ENCODE measurements at places on chromosomes 7 and 10.

DNA sequence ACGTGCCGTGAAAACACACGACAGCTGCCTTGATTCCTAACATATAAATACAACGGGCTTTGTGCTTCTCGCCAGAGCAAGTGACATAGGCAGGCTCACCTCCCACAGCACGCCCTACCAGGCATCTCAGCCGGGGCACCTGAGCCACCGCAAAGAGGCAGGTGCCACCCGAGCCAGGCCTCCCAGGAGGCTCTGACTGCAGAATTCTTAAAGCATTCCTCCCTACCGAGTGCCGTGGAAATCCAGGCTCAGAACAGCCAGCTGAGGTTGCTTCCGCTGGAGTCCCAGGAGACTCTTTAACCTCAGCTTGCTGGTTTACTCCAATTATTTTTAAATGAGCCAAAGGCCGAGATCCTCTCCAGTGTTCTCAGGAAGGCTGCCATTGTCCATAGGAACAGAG, 206.5 kb downstream of the USP6NL start:
- DNase-seq = no peak

- DNase-seq = peak; percentile 62
Observed at GRCh38 chr10:69957886-69958555, 94.6 kb upstream of the MACROH2A2 start.

- peak; percentile 13 for DNase-seq
Observed at GRCh38 chr7:158407581-158408317, 179.9 kb downstream of the PTPRN2 start.

GRCh38 chr7:18505870-18506460, 10.4 kb downstream of the HDAC9 start:
- DNase-seq = peak; percentile 67

DNA sequence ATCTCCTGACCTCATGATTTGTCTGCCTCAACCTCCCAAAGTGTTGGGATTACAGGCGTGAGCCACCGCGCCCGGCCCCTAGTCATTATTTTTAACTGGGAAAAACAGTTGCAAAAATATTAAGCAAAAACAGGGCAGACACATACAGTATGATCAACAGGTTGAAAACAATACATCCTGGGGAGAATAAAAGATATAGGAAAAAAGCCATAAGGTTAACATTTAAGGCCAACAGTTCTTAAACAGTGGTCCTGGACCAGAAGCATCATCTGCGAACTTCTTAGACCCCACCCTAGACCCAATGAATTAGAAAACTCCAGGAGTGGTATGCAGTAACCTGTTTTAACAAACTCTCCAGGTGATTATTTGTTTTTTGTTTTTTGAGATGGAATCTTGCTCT, 6.5 kb downstream of the UBE2H start:
- no peak for DNase-seq

- DNase-seq = peak; percentile 19
Observed at GRCh38 chr7:36153571-36154097, 580 bp downstream of the EEPD1 start.

DNA sequence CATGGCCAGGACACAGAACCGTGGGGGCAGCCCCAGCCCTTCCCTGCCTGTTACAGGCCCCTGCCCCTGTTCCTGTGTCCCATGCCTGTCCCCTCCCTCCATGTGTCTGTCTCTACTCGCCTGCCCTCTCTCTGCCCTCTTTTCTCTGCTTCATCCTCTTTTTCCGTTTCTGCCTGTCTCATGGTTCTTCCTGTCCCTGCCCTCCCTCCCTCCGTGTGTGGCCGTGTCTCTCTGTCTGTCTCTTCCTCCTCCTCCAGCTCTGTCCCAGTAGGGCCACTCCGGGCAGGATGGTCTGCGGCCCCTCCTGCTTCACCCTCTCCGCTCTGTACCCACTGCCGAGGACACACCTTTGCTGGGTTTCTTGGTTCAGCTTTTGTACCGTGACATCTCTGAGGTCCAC, 137.4 kb downstream of the FAM53B start:
- no peak for DNase-seq

DNA sequence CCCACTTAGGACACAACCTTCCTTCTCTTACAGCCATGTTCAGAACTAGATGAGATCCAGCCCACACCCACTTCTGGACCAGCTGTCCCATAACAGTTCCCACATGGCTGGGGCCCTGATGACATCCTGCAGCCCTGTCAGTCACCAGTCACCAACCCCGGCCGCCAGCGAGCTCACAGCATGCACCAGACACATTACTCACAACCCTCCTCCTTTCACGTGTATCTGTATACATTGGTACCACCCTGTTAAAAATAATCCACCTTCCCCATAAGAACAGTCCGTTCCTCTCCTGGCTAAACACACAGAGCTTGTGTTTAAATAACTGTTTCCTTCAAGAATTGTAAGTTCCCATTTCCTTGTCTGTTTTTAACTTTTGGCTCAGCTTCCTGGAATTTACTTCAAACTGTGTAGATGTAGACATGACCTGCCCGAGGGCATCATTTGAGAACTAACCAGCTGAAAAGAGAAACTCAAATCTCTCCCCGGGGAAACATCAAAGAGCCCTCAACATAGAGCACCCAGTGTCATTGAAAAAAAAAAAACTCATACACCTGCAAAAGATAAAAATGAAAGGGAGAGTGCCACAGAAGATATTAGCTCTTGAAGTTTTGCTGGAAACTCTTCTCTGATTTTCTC, 26.0 kb upstream of the PRLHR start:
- no peak for DNase-seq

DNA sequence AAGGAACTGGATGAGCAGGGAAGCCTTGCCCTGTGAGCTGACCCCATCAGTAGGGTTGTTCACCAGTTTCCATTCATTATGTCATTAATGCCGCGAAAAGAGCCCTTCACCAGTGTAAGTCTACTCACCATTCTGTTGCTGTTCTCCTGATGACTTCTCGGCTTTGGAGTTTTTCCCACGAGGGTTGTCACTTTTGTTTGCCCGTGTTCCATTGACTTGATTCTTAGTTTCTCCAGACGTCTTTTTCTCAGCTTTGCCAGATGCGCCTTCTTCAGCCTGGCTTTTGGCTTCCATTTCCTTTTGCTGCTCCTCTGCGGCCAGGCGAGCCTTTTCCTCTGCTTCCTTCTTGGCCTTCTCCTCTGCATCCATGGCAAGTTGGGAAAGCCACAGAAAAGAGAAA, 128.8 kb downstream of the PPP1R17 start:
- no peak for DNase-seq

DNA sequence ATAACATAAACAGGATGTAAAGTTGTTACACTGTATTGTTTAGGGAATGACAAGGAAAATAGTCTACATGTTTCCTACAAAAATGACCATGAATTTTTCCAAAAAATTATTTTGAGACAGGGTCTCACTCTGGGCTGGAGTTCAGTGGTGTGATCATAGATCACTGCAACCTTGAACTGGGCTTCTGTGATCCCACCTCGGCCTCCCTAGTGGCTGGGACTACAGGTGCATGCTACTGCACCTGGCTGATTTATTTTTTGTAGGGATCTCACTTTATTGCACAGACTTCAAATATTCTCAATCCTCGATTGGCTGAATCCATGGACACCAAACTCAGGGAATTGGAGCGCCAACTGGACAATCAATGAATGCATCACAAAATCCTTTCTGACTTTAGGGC, 6.6 kb downstream of the CHCHD2 start:
- DNase-seq = no peak

DNA sequence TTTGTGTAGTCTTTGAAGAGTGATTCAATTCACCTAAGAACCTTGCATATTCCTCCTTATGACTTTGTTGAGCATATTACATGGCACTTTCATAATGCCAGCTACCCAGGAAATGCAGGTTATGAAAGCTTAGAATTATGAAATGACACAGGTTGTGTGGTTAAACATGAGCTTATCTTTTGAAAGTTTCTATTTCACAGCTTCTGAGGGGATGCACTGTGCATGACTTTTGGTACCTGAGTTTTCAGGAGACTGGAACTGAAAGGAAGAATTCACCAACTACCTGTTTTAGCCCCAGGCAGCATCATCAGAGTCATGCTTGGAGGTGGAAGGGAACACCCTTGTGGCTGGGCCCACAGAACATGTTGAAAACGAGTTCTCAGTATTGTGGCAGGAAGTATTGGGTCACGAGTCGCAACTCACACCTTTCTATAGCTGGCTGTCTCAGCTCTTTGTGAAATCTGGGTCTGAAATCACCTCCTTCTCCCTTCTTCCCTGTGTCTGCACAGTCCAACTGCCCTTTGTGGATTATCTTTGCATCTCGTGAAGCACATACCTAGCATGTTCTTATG, 228.2 kb downstream of the PTEN start:
- DNase-seq = no peak

- peak; percentile 65 for DNase-seq
Observed at GRCh38 chr7:94509264-94509886, at the start of gene CASD1. TSS of gene CASD1 (plus strand) at chr7:94509809. CDS start at chr7:94510085, 276 bp downstream.

- no peak for DNase-seq
Observed at GRCh38 chr10:104613406-104613805, 27.7 kb upstream of the SORCS3 start.

- DNase-seq = no peak
Observed at GRCh38 chr7:1388021-1388702, 71.1 kb downstream of the MICALL2 start.

DNA sequence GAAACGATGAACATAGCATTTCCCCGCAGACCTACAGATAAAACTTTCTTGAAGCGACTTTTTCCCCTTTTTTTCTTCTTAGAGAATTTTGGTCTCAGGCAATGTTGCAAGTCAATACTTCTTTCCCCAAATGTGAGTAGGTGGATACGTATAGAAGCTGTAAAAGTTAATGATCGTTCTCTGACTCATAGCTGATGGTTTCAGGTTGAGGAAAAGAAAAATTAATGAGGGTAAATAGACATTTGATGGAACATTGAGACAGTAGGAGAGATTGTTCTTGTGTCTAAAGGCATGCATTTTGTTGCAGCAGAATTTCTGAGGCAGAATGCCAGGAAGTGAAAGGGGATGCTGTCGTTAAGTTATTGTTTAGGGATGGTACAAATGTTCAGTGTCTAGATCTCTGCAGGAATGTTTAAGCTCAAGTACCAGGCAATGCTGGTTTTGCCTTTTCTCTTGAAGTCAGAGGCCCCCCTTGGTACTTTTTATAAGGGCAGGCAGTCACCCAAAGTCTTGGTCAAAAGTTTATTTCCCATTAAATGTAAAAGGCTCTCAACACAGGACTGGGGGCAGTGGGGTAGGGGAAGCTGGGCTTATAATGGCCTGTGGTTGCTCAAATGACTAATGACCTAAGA, 9.3 kb downstream of the TCF7L2 start:
- DNase-seq = peak; percentile 69

DNA sequence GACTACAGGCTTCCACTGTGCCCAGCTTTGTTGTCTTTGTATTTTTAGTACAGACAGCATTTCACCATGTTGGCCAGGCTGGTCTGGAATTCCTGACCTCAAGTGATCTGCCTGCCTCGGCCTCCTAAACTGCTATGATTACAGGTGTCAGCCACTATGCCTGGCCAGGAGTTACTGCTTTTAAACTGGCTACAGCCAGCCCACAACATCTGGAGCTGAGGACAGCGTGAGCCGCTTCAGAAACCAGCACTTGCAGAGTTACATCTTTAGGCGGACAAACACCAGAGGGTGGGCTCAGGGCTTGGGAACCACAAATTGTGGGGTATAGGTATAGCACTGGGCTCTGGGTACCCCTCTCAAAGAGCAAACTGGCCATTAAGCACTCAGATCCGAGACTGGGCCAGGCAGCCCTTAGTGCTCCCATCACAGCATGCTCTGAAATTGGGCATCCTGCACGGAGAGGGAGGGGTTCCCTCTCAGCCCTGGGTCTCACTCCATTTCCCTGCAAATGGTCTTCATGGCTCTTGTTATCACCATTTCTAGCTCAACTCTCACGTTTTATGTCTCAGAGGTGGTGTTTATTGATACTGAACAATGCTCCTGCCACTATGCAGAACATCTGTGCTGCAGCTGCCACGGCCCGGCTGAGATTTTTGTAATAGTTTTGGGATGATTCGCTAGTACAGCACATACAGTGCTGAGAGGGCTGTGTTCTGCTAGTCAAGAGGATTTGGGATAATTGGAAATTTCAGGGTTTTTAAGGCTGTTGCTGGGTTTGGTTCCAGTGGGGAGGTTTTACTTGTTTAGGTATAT, 146.4 kb upstream of the LYZL2 start:
- peak; percentile 92 for DNase-seq

Measured in foreskin fibroblast (primary cell).